Stimulated activated CD4-positive, alpha-beta T cell treated with anti-CD3 and anti-CD28 coated beads, Interleukin-2, amount 100 ng/mL, for 48 hours (primary cell): ENCODE measurements at places on chromosomes 16 and 17.
A peak's percentile ranks its signal among the peaks of the same experiment; 100 is the strongest.

DNA sequence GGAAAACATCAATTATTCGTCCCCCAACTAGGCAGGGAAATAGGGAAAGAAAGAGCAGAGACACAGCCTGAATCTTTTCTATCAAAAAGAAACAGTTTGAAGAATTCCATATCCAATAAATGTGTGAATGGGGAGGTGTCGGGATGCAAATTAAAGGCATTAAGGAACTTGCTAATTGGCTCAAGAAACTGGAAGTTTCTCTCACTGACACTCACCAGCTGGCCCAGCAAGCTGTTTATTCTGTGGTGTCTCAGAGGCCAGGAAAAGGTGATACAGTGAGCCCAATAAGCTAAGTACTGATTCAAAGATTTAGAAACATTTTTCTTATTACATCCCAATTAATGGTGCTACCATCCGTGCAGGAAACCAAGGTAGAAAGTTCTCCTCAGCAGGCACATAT lies 104.4 kb upstream of the CLEC3A start:
- no peak for DNase-seq

DNA sequence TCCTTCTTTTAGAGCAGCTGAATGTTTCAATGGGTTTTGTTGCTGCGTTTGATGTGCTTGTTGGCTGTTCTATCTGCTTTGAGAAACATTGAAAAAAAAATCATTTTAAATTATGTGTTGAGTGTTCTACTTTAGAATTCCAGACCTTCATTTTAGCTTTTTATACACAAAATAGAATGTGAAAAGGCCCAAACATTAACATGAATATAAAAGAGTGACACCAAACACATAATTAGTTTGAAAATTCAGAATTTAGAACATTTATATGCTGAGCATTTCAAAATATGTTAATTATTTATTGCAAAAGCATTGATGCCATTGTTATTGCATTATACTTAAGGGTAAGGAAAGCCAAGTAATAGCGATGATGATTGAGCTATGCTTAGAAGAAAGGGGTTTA lies 2.9 kb downstream of the NFAT5 start:
- no peak for DNase-seq

- no peak for DNase-seq
Measured at GRCh38 chr17:8166731-8167130, 4.0 kb upstream of the VAMP2 start.

GRCh38 chr16:2715064-2715463 lies 5.0 kb downstream of the PRSS27 start:
- no peak for DNase-seq

GRCh38 chr16:57977418-57978069 lies 6.6 kb upstream of the CNGB1 start:
- no peak for DNase-seq

GRCh38 chr17:17911001-17911613 lies 61.1 kb downstream of the TOM1L2 start:
- DNase-seq = no peak

DNA sequence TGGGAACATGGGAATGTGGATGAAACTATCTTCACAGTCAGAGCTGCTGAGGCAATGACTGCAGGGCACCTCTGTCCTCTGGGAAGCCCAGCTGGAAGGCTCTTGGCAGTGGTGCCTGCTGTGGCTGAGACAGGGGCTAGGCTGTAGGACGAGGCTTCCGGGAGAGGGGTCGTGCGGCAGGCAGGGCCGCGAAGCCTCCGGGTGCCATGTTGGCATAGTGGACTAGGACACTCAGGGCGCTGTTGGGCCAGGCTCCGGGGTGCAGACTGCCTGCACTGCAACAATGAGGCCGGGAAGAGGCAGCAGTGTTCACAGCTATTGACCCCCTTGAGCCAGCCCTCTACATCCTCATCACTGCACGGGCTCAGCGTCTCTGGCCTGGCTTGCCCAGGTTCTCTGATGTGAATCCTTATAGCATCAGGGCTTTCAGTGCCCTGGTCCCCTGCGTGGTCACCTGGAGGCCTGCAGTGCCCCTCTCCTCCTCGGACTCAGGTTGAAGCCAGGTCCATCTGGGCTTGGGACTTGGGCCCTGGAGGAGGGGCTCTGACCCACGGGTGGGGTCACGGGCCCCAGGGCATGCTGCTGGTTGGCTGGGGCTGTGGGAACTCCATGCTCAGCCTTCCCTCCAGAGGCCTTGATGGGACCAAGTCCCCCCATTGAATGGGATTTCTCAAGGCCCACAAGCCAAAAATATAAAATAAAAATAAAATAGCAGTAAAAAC lies 91.6 kb downstream of the TNFRSF13B start:
- no peak for DNase-seq

DNA sequence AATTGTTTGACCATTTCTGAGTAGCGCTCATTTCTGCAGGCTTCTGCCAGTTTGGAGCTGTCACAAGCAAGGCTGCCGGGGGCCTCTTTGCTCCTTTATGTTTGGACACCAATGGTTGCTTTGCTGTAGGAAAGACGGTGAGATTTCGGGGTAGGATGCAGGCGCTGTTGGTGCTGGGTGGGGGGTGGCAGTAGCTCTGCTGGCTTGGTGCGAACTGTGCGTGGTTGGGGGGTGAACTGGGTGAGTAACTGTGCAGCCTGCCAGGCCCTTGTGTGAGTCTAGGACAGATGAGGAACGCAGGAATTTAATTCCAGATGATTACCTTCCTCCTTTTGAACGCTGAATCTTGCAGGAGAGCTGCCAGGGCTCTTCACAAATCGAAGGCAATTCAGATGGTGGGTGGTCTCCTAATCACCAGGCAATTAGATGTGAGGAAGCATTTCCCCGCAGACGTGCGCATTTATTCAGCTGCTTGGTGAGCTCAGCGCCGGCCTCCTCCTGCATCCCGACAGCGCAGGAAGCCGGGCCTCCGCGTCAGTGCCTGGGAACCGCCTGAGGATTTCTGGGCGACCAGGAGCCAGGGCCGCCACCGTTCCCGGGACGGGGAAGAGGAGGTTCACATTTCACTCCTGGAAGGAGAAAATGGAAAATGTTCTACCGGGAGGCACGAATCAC lies 154.4 kb downstream of the FOXL1 start:
- no peak for DNase-seq

DNA sequence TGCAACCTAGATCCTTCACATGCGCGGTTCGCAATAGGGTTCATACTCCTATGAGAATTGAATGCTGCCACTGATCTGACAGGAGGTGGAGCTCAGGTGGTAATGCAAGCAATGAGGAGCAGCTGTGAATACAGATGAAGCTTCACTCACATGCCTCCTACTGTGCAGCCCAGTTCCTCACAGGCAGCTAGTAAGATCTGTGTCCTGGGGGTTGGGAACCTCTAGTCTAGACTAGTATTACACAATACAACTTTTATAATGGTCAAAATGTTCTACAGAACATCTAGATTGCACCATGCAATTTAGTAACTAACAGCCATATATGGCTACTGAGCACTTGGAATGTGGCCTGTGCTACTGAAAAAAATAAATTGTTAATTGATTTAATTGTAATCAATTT lies 26.7 kb downstream of the ABCA5 start:
- DNase-seq = no peak

DNA sequence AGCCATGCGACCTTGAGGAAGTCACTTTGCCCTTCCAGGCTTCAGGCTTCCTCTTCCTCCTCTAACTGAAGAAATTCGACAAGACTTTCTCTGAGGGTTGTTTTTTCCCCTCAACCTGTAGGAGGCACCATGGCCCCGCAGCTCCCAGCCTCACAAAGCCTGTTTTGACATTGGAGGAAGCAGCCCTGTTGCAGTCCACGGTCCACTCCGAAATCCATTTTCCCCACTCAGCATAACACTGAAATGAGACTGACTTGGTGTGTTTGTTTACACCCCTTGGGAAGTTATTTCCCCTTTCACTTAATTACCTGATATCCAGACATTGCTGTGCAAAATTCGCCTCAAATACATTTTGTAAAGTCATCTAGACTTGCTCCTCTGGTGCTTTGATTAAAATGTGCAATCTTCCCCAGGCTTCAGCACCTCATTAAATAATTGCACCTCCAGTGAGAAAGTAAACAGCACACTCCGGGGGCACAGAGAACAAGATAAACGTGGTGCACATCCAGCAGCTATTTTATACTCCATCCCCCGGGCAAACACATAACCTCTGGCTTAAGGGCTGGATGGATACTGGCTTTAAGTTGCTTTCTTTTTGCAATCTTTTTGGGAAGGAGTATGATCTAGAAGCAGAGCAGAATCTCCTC lies 41.4 kb upstream of the PIRT start:
- no peak for DNase-seq

DNA sequence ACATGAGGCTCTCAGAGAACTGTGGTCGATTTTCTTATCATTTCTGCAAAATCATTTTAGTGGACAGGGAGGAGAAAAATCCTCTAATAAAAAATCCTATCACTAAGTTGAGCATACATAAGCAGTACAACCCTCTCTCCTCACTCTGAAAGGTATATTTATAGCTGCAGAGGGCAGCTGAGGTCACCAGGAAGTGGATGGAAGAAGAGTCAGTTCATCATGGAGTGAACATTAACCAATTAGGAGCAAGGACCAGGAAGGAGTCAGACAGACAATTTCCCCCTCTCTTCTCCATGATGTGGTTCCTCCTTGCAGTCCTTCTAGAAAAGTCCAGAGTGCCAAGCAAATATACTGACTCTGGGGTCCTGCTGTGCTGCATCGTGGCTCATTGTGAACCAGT lies 253.7 kb downstream of the TOX3 start:
- no peak for DNase-seq

DNA sequence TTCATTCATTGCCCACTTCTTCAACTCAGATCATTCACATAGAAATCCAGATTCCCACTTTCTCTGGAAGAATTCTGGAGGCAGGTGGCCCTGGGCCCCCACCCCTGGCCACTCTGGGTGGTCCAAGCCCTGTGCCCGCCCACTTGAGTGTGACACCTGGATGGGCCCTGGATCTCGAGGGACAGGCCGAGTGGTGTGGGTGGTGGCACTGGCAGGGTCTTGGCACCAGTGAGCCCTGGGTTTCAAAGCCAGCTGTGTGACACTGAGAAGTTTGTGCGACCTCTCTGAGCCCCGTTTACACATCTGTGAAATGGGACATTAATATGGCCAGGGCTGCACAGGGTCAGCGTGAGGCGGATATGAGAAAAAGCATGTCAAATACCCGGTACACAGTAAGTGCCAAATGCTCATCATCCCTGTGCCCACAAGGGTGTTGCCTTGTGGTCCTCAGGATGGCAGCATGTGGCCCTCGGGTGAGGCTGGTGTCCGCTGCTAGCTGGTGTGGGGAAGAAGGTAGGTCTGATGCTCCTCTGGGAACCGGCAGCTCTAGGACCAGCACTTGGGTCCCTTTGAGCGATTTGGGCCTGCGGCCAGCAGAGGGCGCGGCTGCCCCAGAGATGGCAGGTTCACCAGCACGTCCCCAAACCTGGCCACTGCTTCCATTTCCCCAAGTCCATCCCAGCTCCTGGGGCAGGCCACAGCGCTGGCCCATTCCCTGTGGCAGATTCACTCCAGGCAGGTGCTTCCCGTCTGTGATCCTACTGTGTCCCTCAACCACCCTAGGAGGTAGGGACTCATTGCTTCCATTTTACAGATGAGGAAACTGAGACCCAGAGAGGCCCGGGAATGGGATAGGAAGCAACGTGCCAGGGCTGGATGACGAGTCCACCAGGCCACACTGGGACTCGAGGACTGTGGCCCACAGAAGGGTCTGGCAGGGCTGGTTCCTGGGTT lies 3.6 kb downstream of the OSGIN1 start:
- peak; percentile 73 for DNase-seq

GRCh38 chr17:40984226-40984625 lies at the start of gene KRT40:
Gene KRT40, minus strand, starts transcription at chr17:40984326. Its CDS starts 53 bp downstream, at chr17:40984273.
- no peak for DNase-seq

DNA sequence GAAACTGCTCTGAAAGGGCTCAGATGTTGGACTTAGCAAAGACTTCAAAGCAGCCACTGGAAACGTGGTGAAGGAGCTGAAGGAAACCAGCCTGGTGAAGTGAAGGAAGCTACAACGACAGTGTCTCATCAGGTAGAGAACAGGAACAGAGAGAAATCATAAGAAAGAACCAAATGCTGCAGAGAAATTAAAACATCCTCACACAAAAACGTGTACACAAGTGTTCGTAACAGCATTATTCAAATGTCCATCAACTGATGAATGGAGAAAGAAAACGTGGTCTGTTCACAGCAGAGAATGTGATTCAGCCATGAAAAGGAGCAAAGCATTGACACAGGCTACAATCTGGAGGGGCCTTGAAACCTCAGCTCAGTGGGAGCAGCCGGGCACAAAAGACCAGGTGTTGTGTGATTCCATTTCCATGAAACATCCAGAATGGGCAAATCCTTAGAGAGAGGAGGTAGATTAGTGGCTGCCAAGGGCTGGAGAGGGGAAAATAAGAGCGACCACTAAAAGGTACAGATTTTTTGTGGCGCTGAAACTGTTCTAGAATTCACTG lies 26.9 kb downstream of the IFT140 start:
- no peak for DNase-seq

- no peak for DNase-seq
Measured at GRCh38 chr16:75306099-75306762, 54.8 kb upstream of the BCAR1 start.

DNA sequence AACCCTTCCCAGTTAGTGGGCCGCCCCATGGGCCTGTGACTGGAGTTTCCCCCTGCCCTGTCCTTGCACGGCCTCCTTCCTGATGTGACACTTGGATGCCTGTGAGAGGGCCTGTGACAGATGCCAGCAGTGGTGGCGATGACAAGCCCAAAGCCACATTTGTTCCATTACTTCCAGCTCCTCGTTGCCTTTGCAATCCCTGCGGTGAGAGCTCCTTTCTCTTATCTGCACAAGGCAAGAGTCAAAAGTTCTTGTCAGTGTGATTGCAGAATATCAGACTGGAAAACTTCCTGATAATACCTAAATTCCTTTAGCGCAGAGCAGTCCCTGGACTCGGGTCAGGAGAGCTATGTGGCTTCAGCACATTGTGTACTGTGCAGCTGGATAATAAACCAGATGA lies 54.4 kb upstream of the ARHGAP44 start:
- DNase-seq = no peak

DNA sequence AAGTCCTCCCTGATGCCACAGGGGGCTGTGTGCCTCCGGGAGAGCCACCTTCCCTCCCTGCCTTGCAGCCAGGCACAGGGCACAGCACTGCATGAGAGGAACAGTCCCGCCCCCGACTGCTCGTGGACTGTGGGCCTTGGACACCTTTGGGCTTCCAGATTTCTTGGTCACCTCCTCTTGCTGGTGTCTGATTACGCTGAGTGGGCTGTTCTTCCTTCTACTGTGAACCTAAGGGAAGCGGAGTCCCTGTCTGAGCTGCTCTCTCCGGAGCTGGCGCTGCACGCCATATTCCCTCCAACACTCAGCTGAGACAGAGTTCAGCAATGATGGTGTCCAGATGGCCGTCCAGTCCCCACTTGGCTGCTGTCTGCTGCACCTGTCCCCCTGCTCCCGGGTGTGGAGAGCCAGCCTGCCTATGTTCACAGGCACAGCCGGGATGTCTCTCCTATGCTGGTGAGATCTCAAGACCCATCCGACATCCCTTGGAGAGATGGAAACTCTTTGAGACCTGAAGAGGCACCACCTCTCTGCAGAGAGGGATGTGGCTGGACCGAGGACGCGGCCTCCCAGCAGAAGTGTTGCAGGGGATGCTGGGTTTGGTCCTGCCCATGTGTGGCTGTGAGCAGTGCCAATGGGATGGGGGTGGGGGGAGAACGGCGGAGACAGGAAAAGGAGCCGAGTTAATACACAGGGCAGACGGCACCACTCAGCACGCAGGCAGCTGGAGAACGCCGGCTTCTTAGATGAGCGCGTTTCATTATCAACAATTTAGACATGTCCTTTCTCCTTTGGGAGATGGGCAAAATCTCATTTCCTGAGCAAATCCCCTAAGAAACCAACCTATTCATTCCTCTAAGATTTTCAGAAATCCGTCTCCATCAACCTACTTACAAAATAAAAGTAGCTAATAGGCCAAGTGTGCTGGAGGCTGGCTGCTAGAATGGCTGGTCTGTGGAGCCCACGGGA lies 171.9 kb downstream of the ENGASE start:
- no peak for DNase-seq
